GM04504 (cell line): ENCODE measurements at places on chromosomes 16 and 17.

DNA sequence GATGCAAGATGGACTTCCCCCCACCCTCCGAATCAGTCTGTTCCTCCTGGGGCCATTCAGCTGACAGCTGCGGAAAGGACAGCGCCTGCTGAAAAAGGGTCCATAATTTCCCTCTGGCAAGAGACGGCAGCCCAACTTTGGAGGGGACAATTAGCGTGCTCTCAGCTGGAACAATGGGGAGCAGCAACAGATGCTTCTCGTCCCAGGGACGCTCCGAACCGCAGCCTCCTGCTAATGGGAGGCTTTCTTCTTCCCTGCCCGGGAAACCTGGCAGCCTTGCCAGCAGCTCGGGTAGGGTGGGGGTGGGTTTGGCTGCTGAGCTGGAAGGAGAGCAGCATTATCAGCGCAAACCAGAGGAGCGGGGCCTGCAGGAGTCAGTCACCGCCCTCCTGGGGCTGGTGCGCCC is 500.0 kb upstream of the SALL1 start:
- no peak for DNase-seq

DNA sequence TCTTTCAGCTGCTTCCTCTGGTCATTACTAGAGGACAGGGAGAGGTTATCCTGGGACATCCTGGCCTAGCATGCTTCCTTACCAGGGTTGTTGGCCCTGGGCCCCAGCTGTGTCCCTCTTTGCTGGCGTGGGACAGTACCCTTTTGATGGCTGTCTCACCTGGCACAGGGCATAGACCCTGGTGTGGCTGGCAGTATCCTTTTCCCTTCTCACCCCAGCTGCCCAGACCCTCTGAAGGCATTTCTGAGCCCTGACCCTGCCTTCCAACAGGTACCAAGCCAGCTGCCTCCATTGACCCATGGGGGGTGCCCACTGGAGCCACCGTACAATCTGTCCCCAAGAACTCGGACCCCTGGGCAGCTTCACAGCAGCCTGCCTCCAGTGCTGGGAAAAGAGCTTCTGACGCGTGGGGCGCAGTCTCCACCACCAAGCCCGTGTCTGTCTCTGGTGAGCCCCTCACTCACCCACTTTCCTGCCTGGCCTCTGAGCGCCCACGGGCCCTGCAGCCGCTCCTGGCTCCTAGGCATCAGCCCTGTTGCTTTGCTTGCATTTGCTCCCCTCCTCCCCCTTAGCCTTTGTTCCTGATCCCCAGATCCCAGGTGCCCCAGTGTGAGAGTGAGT is 34.0 kb downstream of the B9D1 start:
- no peak for DNase-seq

DNA sequence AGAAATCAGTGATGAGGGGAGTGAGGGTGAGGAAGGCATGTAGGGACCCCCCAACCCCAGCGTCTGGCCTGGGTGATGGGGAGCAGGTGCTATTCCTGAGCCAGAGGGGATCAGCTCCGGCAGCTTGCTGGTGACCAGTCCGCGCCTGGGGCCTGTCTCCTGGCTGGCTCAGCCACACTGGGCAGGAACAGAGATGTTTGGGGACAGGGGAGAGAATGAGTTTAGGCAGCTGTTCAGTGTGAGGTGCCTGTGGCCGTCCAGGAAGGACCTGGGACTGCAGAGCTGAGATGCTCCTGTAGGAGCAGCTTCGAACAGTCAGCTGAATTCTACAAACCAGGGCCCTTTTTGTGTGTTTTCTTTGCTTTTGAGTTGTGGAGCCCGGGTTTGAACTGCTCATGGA is 23.2 kb upstream of the SPNS2 start:
- DNase-seq: no peak

GRCh38 chr17:9053406-9053805 is 32.1 kb downstream of the NTN1 start:
- DNase-seq: no peak

- no peak for DNase-seq
These were observed 7.5 kb upstream of the KCNJ12 start for GRCh38 chr17:21368545-21369246.
